ENCODE measurements at places on chromosomes 7 and 10.

GRCh38 chr7:51226063-51226755 is 90.4 kb downstream of the COBL start:
- no peak for DNase-seq

DNA sequence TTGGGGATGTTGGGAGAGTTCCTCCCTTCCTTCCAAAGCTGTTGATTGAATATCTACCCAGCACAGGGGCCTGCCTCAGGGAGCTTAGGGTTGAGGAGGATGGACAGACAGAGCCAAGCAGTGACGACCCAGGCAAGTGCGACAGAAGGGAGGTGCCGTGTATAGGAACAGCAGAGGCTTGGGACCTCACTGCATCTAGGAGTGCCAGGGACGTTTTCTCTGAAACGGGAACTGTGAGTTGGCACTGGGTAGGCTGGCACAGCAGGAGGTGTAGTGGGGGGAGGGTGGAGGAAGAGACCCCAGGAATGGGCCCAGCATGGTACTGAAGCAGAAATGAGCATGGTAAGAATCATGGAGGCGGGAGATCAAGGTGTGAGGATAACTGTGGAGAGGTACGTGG is 55.3 kb upstream of the MGMT start:
- DNase-seq: no peak

- no peak for DNase-seq
Measured at GRCh38 chr10:113128450-113129070, 178.5 kb downstream of the TCF7L2 start.

DNA sequence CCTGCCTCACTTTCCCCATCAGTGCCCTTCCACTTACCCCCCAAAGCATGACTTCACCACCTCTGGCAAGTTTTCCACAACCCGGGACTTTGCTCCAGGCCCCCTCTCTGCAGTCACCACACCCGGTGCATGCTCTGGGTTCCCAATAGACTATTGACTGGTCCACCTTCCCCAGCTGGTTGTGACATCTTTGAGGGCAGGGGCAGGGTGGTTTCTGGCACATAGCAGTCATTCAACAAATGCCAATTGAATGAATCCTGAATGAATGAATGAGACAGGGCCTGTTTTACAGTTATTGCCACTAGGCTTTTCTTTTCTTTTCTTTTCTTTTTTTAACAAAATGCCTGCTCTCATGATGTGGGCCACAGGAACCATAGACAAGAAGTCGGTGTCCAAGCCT is 28.8 kb upstream of the DOCK1 start:
- DNase-seq: no peak

DNA sequence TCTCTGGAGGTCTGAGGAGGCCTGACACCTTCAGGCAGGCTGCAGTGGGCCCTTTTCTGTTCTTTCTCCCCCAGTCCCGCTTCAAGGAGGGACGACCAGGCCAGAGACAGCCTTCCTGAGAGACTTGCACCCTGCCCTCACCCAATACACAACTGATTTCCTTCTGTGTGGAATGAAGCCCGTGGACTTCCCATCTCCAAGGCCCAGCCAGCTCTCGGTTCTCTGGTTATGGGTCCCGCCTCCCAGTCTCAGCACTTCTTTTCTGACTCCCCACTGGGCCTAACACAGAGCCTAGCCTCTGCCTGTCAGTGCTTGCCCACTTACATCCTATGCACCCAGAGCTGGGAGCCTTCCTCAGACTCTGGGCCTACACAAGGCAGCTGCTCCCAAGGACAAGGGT is 24.1 kb upstream of the ADCYAP1R1 start:
- DNase-seq: no peak

GRCh38 chr7:42617071-42617765 is 294.7 kb downstream of the C7orf25 start:
- no peak for DNase-seq

GRCh38 chr7:55063633-55064032 is 44.8 kb downstream of the EGFR start:
- DNase-seq: no peak

- DNase-seq: no peak
Measured at GRCh38 chr7:85186083-85186520, 754 bp downstream of the SEMA3D start.

GRCh38 chr10:72001033-72001395 is 36.8 kb downstream of the CHST3 start:
- DNase-seq: no peak

GRCh38 chr7:95205665-95206225 is 118.6 kb downstream of the PON1 start:
- no peak for DNase-seq

- DNase-seq: no peak
Measured at GRCh38 chr10:62073429-62073828, 171.9 kb downstream of the ARID5B start.

DNA sequence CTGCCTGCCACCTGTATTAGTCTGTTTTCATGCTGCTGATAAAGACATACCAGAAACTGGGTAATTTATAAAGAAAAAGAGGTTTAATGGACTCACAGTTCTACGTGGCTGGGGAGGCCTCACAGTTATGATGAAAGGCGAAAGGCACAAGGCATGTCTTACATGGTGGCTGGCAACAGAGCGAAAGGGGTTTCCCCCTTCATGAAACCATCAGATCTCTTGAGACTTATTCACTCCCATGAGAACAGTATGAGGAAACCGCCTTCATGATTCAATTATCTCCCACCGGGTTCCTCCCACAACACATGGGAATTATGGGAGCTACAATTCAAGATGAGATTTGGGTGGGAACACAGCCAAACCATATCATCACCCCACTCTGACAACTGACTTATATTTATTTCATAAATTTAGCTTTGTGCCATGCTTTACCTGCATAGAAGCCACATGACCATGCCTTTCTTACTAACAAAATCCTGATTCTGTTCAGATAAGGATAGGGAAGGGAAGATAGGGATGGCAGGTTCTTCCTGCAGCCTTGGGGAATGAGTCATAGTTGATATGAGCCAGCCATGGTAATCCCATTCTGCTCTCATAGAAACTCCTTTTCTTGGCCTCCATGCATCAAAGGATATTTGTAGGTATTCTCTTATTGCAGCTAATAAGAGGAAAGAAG is 191.3 kb upstream of the AGK start:
- DNase-seq: no peak

GRCh38 chr7:15607529-15608210 is 45.9 kb upstream of the AGMO start:
- DNase-seq: no peak

GRCh38 chr7:113705439-113705838 is 213.4 kb downstream of the PPP1R3A start:
- DNase-seq: no peak

- no peak for DNase-seq
Measured at GRCh38 chr10:79378647-79379511, 31.6 kb downstream of the PPIF start.

GRCh38 chr10:109769966-109770365 is 153.3 kb downstream of the XPNPEP1 start:
- no peak for DNase-seq

DNA sequence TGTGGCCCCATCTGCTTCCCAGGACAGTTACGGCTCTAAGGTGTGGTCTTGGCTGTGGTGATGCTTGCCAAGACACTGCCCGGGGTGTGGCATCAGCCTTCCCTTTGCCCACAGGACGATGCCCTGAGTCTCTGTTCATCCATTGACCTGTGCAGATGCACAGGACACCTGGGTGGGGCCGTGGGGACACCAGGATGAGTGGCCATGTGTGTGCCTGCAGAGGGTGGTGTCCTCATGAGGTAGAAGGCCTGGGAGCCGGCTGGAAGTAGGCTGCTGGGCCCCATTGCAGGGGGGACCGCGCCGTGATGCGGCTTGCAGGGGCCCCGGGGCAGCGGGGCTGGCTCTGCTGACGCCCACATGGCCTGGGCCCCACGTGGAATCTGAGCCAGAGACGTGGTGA is 22.4 kb upstream of the PWWP2B start:
- DNase-seq: no peak

DNA sequence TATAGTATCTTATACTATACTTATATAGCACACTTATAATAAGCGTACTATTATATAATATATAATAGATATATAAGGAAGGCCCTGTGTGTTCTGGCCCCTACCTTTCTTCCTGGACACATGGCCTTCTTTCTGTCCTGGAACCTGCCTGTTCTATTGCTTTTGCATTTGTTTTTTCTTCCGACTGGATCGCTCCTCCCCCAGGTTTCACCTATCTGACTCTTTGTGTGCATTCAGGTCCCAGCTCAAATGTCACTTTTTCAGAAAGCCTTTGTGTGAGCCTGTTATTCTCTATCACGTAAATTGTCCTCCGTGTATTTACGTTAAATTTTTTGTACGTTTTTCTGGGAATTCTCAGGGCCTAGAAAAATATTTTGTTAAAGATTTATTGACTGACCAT is 2.9 kb upstream of the TRIM8 start:
- DNase-seq: no peak

- DNase-seq: no peak
Measured at GRCh38 chr10:77285529-77286182, 352.0 kb downstream of the KCNMA1 start.

GRCh38 chr7:2172311-2173188 is 60.2 kb downstream of the MAD1L1 start:
- DNase-seq: no peak

DNA sequence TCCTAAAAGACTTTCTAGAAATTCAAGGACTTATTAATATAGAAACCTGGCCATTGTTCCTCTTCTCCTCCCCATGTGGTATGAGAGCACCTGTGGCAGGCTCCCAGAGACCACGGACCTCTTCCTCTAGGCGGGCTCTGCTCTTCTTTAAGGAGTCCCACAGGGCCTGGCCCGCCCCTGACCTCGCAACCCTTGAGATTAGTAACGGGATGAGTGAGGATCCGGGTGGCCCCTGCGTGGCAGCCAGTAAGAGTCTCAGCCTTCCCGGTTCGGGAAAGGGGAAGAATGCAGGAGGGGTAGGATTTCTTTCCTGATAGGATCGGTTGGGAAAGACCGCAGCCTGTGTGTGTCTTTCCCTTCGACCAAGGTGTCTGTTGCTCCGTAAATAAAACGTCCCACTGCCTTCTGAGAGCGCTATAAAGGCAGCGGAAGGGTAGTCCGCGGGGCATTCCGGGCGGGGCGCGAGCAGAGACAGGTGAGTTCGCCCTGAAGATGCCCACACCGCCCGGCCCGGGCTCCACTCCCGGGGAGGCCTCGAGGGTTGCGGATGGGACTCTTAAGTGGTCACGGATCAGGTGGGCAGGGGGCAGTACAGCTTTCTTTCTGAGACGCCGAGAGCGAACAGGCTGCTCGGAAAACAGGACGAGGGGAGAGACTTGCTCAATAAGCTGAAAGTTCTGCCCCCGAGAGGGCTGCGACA is at the start of gene SLC26A4:
SLC26A4 (plus strand) TSS at position 448 of the 700 bp plus-strand sequence. CDS start 814 bp downstream, outside the sequence.
- DNase-seq: no peak

DNA sequence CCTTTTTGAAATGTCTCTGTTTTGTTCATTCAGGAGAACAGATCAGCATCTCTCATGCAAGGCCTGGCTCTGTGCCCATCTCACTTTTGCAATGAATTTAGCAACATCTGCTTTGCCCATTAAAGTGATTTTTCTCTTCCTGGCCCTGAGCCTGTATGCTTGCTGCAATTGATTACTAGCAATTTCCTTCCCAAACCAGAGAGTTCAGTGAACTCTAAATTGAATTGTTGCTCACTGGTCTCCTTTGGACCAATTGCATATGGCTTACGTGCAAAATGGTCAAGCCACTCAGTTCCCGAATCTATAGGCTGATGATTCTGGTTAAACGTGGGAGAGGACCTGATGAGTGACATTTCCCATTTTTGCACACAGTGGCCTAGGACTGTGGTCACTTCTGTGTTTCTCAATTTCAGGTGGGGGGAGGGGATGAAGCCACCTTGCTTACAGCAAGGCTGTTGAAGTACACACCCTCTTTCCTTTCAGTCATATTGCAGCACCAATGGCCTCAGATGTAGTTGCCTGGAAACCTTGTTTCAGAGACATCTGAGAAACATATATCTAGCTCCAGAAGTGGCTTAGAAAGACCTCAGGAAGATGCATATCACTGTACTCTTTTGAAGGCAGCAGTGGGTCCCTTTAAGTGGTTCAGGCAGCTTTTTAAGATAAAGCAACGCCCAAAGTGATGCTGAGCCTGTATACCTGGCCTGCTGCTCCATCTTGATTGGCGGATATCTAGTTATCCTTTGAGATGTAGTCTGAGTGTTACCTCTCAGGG is 201.4 kb downstream of the PTEN start:
- DNase-seq: no peak

DNA sequence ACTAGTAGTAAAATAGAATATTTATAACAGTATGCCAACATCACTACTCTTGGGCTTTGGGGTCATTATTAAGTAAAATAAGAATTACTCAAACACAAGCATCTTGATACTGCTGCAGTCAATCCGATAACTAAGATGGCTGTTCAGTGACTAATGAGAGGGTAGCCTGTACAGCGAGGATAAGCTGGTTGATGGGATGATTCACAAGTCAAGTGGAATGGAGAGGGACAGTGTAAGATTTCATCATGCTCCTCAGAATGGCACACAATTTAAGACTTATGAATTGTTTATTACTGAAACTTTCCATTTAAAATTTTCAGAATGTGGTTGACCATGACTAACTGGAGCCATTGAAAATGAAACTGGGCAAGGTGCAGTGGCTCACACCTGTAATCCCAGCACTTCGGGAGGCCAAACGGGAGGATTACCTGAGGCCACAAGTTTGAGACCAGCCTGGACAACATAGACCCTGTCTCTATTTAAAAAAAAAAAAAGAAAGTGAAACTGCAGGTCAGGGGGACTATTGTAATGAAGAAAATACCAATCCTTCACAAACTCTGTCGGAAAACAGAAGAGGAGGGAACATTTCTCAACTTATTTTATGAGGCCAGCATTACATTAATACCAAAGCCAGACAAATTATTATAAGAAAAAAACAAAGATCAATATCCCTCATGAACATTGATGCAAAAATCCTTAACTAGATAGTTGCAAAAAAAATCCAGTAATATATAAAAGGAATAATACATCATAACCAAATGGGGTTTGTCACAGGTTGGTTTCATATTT is 11.2 kb downstream of the AVL9 start:
- no peak for DNase-seq

DNA sequence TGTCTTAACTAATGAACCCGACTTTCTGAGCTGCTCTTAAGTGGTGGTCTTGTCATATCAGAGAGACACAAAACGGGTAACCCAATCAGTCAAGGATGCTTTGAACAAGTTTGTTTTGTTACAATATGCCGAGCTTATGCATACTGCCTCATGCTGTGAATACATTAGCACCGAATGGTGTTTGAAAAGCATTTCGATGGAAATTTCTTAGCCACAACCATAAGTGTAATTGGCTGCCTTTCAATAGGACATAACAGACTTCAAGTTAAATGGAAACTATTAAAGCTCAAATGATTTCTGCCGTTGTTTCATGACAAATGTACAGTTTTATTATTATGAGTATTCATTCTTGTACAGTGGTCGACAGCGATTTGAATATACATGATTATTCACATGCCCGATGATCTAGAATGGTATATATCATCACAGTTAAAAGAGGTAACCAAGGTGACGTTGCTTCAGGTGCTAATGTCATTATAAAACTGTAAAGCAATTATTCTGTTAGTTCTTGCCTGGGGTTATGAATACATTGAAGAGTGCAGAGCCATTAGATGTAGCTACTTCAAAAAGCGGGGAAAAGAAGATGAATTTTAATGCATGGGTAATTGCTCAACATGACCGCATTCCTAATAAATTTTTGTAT is 118.8 kb downstream of the EBF3 start:
- DNase-seq: no peak

Measured in stimulated activated CD8-positive, alpha-beta memory T cell treated with anti-CD3 and anti-CD28 coated beads, Interleukin-4, amount 100 ng/mL, for 4 hours (primary cell).